CD8-positive, alpha-beta memory T cell (primary cell): ENCODE measurements at places on chromosomes 6 and 20. TPM values are rescaled to one million over a fixed set of nuclear protein-coding genes. Genes with fewer than 3 reads are reported as not detected.

GRCh38 chr20:49229381-49229780 is 10.2 kb downstream of the DDX27 start:
- no peak for DNase-seq

DNA sequence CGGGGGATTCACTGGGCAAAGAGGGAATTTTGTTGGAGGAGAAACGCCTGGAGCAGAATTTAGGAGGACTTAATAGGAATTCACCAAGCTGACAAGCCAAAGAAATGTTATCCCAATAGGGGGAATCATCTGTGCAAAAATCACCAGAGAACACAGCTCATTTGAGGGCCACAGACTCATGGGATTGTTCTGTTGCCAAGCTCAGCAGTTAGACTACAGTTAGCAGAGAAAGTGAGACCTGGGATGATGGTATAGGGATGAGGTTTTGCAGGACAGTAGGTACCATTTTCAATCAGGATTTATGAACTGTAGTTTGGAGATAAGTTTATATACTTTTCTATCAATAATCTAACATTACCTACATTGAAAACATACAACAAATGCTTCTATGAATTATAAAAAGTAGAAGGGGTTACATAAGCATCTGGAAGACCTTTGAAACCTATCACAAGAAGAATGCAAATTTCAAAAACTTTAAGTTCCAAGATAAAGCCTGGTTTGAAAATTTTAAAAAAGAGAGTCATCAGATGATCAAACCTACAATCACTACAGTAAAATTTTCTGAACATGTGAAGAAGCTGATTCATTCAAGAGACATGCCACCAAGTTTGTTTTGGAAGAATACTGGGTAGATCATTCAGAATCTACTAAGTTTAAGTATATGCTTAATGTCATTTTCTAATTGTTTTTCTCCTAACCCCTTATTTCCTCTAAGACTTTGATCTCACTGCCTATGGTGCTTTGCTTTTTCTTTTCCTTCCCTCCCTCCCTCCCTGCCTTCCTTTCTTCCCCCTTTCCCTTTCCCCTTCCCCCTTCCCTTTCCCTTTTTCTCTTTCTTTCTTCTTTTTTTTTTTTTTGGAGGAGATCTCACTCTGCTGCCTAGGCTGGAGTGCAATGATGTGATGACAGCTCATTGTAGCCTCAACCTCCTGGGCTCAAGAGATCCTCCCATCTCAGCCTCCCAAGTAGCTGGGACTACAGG is 81.5 kb downstream of the KIF13A start:
- DNase-seq = no peak

The C20orf204 gene
- 2.4 TPM for total RNA-seq

DNA sequence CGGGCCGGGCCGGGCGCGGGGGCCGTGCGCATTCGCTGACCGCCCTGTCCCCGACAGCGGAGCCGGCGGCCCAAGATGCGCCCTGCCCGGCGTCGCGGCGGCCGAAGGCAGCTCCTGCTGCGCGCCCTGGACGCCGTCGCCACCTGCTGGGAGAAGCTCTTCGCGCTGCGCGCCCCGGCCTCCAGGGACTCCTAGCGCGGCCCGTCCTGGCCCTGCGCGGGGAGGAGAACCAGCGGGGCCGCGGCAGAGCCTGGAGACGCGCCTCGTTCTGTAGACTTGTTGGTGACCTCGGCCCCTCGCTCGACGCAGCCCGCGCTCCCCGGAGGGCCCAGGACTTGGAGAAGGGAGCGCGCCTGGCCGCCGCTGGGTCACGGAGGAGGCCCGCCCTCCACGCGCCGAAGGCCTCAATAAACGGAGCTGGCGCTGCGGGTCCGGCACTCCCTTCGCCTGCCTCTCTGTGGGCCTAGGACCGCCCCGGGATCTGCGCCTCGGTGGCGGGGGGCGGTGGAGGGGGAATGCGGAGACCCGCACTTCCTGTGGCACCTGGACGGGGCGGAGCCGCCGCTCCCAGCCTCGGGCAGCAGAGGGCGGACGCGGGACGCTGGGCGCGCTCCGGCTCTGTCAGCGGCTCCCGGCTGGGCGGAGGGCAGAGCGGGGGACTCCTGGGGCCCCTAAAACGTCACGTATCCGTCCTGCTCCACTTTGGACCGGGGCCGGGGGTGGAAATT is 2.7 kb downstream of the C20orf204 start:
- peak; percentile 63 for DNase-seq

- no peak for DNase-seq
Measured at GRCh38 chr6:150297327-150298029, 71.3 kb upstream of the IYD start.

The HMGA1 gene
- 490 TPM for total RNA-seq

- no peak for DNase-seq
Measured at GRCh38 chr6:26457264-26457805, 420 bp upstream of the BTN2A1 start.

DNA sequence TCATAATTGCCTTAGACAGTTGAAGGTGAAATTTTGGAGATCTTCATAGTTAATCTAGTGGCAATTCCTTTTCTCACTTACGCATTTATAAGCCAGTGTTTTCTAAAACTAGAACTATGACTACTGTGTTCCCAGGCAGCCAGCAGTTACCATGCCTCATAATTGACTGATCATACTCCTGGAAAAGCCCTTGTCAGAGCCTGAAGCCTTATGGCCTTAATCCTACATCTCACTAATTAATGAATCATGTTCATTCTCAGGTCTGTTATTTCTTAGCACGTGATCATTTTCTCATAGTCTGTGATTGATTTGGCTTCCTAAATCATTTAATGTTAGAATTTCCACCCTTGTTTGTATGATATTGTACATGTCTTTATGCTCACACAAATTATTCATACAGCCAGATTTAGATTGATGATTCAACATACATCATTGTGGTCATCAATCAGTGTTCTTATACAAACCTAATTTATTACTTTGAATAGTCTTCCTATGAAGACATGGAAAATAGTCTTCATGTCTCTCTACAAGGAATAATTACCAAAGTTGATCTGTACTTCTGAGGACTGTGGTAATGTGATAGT is 132.6 kb upstream of the ASCC3 start:
- DNase-seq = no peak

The ACSS1 gene
- 24.5 TPM for total RNA-seq

The MRAP2 gene
- not detected for total RNA-seq

GRCh38 chr6:116217069-116217468 is 36.8 kb downstream of the TSPYL4 start:
- peak; percentile 46 for DNase-seq

The MYL9 gene
- not detected for total RNA-seq

DNA sequence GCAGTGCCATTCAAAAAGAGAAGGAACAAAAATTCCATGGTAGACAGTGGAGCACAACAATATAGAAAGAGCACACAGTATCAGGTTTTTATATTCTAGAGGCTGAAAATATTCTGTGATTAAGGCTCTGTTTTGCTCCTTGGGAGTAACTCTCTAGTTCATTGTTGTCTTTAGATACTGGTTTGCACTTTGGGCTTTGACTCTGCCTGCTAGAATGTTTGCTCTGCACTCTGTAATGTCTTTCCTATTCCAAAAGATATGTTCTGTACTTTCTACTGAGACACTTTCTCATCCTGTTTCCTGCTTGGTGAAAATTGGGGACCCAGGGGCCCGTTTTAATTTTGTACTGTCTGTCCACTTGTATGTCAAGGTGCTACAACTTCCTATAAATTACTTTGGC is 564.7 kb downstream of the BMP2 start:
- DNase-seq = no peak

The FOXS1 gene
- total RNA-seq = not detected

DNA sequence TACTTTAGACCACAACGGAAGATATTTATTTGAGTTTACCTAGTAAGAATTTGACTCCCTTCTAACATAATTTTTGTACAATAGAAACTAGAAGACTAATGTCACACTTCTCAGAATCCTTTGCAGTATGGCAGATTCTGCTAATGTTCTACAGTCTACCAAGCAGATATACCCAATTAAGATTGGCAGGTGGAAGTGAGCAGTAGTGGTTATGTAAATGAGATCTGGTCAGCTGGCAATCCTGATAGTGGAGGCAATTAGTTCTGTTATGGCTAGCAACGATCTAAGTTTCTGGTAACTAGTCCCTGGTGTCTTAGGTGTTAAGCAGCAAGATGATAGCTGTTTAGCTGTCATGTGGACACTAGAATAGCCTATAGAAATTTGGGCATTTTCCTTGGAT is 101.0 kb downstream of the CENPW start:
- no peak for DNase-seq

DNA sequence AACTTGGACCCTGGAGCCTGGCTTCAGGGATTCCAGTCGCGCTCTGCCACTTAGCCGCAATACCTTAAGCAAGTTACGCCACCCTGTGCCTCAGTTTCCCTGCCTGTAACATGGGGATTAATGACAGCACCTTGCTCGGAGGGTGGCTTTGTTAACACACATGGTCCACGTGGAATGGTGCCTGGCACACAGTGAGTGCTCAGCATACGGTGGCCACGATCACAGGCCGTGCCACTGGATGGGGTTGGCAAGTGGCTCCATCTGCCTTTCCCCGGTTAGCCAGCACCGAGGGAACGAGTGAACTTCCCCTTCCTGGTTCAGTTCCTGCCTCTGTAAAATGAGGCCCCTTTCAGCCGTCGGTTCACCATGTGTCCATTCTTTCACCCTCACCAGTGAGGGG is 17.2 kb downstream of the C6orf132 start:
- no peak for DNase-seq

The RNF144B gene
- 0.98 TPM for total RNA-seq

DNA sequence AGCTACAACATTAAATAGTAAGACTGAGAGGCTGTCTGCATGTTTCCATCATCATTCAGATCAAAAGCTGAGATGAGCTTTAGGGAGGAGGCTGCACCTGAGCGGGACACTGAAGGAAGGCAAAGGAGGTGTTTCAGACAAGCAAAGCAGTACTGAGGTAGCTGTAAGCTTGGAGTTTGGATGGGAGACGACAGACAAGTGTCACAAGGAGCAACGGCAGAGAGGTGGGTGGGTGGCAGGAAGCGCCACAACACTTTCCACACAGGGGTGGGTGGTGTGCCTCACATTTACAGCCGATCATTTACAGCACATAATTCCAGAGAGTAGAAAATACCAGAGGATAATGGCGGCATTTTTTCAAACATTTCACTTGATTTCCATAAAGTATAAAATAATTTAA is 205.5 kb upstream of the SHLD1 start:
- DNase-seq = no peak

- DNase-seq = peak; percentile 45
Measured at GRCh38 chr6:166313255-166314070, 5.3 kb upstream of the PRR18 start.

The MCCD1 gene
- total RNA-seq = not detected

DNA sequence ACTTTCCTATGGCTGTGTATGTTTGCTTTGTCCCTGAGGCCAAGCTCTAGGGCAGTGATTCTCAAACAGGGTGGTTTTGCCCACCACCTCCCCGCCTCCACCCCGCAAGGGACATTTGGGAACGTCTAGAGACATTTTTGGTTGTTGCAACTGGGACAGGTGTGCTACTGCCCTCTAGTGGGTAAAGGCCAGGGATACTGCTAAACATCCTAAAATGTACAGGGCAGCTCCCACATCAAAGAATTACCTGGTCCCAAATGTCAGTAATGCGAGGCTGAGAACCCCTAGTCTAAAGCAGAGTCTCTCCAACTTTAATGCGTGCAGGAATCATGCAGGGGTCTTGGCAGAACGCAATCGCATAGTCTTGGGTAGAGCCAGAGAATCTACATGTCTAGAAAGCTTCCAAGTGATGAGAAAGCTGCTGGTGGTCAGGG is 5.1 kb downstream of the KCNS1 start:
- DNase-seq = peak; percentile 29

DNA sequence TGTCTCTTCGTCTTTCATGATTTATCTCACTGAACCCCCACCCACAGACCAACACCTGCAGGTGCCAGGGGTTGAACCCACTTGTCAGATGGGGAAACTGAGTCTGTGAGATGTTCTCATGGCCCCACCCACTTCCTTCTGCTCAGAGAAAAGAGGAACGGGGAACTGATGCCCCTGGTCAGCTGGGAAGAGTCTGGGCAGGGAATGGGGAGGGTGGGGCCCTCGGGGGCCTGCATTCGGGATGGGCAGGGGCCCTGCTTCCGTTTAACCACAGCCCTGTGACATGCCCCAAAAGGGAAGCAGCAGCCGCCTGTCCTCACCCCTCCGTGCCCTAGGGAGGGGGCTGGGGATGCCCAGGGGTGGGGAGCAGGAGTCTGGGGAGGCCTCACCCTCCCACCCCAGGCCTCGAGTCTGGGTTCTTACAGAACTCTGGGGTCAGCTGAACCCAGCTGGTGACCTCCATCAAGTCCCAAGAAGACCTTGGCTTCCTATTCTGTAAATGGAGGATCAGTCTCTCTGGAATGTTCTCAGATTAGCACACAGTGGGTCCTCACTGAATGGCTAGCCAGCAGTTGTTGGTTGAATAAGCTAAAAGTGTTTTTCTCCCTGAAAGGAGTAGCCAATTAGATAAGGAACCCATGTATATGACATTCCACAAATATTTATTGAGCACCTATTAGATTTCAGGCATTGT is 81.5 kb downstream of the CEBPB start:
- DNase-seq = no peak

DNA sequence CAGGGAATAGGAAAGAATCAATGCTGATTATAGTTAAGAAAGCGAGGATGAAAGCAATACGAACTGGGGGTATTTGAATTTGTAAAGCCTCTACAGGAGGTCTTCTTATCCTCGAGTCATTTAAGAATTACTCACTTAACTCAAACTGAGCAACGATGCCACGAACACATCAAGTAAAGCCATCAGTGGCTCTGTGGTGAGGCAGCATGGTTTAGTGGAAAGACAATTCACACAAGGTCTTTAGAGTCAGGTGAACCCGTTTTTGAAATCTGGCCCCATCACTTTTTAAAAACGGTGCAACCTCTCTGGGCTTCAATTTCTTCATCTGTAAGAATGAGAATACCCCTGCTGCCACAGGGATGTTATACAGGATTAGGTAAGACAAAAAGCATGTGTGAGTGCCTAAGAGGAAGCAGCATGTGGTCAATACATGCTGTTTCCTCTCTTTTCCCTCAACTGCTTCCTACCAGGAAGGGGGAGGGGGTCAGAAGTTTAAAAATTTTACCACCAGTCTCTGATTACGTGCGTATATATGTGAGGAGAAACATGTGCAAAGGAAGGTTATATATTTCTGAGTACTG is 162.0 kb downstream of the BTBD9 start:
- DNase-seq = no peak

DNA sequence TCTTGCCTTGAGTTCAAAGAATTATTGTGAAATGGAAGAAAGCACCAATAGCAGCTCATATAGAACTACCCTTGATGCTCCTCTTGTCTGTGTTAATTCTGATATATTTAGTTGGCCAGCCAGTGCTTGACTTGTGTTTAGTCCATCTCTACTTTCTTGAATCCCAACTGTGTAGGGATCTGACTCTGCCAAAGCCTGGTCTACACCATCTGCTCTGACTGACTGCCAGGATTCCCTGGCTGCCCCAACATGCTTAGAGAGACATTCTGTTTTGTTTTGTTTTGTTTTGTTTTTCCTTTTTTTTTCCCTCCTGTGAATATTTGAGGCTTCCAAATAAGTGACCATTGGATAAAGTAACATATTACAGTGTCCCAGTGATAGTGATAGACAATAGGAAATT is 953.7 kb upstream of the MANEA start:
- DNase-seq = no peak

- DNase-seq = no peak
Measured at GRCh38 chr6:146861029-146861563, 262.3 kb downstream of the ADGB start.

The SCUBE3 gene
- 0.07 TPM for total RNA-seq

GRCh38 chr6:71602385-71603007 is 283.9 kb upstream of the RIMS1 start:
- DNase-seq = no peak

GRCh38 chr6:104656235-104656634 is 203.5 kb downstream of the HACE1 start:
- DNase-seq = no peak

GRCh38 chr6:25883536-25883935 is 9.5 kb upstream of the SLC17A3 start:
- DNase-seq = no peak

GRCh38 chr6:90544081-90544480 is 42.8 kb downstream of the MAP3K7 start:
- DNase-seq = no peak
